ENCODE measurements at places on chromosomes 16 and 17.
A peak's percentile ranks its signal among the peaks of the same experiment; 100 is the strongest.

GRCh38 chr17:79790805-79791734 is 5.8 kb downstream of the CBX8 start:
- no peak for DNase-seq

GRCh38 chr16:80792031-80792430 is 12.4 kb downstream of the CDYL2 start:
- no peak for DNase-seq

DNA sequence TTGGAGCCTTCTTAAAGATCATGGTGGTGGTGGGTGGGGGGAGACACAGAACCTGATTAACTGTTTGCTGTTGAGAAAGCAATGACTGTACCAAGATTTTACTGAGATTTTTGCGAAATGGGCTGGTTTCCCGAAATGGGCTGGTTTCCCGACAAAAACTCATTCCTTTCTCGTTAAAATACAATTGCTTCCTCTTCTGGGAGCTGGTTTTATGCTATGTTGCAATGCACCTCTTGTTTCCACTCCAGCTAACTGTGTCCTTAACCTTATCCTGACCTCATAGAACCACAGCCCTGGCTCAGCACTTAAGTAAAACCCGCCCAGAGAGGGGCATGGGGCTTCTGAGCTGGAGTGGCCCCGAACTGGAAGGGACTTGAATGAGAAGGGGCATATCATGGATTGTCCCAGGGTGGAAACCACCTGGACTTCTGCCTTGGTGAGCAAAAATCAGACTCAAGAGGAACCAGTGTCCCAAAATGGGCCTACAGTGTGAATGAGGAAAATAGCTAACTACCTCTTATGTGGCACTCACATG is 20.9 kb downstream of the FAM20A start:
- no peak for DNase-seq

GRCh38 chr16:16924613-16925012 is 545.7 kb downstream of the NPIPA7 start:
- no peak for DNase-seq

- DNase-seq = no peak
Observed at GRCh38 chr16:18782697-18783429, 7.3 kb downstream of the RPS15A start.

DNA sequence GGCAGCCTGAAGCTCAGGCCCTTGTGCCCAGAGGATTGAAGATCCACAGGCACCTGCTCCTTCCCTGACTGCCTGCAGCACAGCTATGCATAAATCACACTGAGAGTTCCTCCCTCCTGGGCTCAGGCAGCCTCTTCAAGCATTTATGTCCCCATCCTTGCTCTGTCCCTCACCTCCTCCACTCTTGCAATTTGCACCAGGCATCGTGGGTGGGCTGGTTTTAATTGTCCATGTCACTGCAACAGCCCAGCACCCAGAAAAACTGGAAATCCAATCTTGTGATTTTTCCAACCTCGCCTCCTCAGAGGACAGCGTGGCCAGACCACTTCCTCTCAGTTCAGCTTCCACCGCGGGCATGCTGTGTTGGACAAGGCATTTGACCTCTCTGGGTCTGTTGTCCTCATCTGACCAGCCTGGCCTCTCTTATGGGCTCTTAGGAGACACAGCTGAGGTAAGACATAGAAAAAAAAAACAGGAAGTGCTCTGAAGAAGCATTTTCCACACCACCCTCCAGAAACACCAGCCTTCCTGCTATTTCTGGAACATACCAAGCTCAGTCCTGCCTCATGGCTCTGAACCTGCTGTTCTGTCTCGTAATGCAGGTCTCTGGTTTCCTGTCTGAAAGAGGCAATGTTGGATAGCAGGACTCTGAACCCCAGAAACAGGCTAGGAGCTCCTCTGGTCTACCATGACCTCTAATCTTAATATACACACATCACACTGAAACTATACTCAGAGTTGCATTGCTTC is 8.3 kb downstream of the TMEM114 start:
- no peak for DNase-seq

- DNase-seq = peak; percentile 62
Observed at GRCh38 chr17:67434061-67434525, 57.0 kb downstream of the PITPNC1 start.

- DNase-seq = no peak
Observed at GRCh38 chr16:88669980-88670379, 7.1 kb upstream of the MVD start.
